Activated gamma-delta T cell (primary cell): ENCODE measurements at places on chromosomes 16 and 17.

DNA sequence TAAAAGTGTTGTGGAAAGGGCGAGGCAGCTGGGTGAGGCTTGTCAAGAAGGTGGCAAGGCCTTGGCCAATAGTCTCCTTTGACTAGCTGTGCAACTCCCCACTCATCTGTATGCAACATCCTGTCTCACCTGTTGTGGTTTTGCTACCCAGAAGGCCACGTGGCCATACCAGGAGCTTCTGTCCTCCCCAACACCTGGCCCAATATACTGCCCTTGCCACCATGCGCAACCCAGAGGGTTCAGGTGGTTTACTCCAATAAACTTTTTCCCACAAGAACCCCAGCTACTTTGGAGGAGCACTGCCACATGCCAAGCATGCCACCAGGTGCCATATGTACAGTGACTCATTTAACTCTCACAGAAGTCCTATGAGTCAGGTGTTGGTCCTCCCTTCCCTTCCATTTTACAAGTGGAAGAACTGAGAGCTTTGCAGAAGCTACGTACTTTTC lies 10.2 kb downstream of the MYO19 start:
- no peak for DNase-seq

DNA sequence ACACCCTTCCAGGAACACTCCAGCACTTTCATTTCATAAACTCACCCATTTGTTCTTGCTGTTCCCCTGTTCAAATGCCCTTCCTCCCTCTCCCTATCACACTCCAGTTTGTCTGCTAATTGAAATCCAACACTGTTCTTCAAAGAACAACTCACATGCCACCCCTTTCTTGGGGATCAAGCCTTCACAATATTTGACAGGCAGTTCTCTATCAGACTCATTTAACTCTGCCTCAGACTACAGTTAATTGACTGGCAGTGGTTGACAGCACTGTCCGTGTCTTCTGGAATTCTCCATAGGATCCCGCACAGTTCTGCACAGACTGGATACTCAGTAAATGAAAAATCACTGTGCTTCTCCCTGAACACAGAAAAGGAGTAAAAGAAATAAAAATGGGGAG lies 87.8 kb downstream of the PMP22 start:
- no peak for DNase-seq

- no peak for DNase-seq
These were observed 86.4 kb downstream of the NOG start for GRCh38 chr17:56679777-56680422.

GRCh38 chr17:9715503-9716016 lies 70.2 kb downstream of the USP43 start:
- DNase-seq = no peak

DNA sequence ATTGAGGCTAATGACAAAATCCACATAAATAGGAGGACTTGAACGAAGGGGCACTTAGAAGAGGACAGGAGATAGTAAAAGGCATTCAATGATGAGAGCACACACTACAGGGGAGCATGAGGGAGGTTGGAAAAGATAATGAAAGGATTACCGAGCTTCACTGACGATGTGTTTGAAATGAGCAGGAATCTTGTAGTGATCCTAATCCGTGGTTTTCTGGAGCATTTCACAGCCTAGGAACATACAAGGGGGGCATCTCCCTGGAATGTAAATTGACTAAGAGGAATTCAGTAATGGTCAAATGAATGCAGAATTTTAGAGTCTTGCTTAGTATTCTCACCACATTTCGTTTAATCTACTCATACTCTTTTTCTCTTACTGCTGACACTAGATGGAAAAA lies 5.2 kb downstream of the ATMIN start:
- DNase-seq = no peak

DNA sequence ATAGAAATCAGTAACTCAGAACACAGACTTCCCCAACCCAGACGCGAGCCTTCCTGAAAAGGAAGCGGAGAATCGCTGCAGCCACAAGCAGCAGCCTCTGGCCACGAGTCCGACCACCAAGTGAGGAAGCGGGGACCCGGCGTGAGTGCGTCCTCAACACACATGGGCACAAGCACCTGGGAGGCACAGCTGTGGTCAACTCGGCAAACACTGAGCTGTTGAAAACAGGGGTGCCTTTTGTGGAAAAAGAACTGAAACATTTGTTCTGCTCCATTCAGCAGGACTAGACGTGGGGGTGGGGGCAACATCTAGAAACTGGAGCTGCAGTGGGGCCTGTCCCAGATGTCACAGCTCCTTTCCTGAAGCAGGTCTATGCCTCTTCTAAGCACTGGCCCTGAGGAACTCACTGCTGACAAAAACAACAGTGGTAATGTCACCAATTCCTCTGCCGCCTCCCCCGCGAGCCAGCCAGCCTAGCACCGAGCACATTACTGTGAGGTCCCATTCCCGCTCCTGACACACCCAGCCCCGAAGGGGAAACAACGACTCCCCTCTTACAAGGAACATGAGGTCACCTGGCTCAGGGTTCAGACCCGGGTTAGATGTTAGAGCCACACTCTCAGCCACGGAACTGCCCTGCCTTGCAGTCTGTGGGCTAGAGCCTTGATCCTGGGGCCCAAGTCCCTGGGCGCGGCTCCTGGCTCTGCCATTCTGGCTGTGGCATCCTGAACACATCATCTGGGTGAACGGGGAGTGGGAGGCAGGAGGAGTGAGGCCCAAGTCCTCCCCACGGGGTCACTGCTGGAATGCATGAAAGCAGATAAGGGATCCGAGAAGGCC lies 29.0 kb downstream of the KDM8 start:
- DNase-seq = no peak

GRCh38 chr17:71327376-71328059 lies 793.3 kb upstream of the SOX9 start:
- no peak for DNase-seq

DNA sequence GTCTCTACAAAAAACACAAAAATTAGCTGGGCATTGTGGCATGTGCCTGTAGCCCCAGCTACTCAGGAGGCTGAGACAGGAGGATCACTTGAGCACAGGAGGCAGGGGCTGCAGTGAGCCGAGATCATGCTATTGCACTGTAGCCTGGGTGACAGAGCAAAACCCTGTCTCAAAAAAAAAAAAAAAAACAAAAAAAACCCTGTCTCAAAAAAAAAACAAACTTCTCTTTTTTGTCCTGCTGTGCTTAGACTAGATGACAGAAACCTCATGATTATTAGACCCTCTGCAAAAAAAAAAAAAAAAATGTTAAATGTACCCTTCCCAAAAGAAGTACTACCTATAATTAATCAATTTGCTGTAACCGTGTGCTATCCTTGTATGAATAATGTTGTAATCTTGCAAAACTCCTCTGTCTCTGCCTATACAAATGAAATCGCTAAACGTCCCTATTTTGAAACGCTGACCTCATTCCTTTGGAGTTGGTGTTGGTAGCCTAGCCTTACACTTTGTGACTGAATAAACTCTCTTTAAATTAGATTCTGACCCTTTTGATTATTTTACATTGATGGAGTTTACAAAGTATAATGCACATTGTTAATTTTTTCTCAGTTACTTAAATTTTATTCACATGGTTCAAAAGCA lies 13.6 kb upstream of the DHRS7B start:
- no peak for DNase-seq
